A172 (cell line): ENCODE measurements at places on chromosomes 16 and 17.
A peak's percentile ranks its signal among the peaks of the same experiment; 100 is the strongest.

GRCh38 chr16:2155977-2156848 is 631 bp downstream of the TRAF7 start:
- no peak for DNase-seq

DNA sequence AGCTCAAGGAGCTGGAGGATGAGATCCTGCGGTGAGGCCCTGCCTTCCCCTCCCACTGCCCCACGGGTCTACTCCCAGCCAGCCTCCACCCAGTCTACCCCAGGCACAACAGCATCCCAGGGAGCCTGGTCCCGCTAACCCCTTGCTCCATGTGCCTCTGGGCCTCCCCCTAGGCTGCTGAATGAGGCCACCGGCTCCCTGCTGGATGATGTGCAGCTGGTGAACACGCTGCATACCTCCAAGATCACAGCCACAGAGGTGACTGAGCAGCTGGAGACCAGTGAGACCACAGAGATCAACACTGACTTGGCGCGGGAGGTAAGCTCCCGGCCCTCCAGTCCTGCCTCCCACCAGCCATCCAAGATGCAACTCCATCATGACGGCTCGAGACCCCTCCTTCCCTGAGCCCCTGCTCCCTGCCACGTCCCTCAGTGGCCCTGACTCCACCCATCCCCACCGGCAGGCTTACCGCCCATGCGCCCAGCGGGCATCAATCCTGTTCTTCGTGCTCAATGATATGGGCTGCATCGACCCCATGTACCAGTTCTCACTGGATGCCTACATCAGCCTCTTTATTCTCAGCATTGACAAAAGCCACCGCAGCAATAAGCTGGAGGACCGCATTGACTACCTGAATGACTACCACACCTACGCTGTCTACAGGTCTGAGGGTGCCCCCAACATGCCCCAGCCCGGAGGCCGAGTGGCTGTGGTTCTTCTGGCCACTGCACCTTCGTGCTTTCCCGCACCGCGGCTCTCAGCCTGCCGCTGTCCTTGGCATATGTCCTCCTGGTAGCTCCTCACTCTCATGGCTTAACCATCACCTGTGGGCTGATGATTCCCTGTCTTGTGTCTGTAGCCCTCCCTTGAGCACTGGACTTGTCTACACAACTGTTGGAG is 15.0 kb upstream of the KDM6B start:
- no peak for DNase-seq

GRCh38 chr17:17066021-17066420 is 23.8 kb downstream of the MPRIP start:
- DNase-seq: no peak

- DNase-seq: peak; percentile 94
These were observed 29.4 kb upstream of the BAHCC1 start for GRCh38 chr17:81365601-81366585.

DNA sequence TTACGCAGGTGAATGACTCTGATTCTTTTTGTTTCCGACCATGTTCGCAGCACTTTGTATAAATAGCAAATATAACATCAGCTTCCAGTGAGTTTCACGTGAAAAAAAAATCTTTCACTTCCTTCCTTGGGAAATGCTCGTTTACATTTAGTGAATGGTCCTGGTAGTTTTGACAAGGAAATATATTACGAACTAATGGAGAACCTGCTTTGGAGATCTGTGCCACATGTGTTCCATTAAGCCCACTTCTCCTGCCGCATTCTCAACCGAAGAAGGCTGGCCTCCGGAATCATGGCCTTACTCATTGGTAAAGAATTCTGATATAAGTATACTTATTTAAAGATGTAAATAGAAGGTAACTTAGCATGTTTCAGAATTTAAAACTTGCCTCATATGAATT is 3.6 kb downstream of the CRAMP1 start:
- DNase-seq: no peak

DNA sequence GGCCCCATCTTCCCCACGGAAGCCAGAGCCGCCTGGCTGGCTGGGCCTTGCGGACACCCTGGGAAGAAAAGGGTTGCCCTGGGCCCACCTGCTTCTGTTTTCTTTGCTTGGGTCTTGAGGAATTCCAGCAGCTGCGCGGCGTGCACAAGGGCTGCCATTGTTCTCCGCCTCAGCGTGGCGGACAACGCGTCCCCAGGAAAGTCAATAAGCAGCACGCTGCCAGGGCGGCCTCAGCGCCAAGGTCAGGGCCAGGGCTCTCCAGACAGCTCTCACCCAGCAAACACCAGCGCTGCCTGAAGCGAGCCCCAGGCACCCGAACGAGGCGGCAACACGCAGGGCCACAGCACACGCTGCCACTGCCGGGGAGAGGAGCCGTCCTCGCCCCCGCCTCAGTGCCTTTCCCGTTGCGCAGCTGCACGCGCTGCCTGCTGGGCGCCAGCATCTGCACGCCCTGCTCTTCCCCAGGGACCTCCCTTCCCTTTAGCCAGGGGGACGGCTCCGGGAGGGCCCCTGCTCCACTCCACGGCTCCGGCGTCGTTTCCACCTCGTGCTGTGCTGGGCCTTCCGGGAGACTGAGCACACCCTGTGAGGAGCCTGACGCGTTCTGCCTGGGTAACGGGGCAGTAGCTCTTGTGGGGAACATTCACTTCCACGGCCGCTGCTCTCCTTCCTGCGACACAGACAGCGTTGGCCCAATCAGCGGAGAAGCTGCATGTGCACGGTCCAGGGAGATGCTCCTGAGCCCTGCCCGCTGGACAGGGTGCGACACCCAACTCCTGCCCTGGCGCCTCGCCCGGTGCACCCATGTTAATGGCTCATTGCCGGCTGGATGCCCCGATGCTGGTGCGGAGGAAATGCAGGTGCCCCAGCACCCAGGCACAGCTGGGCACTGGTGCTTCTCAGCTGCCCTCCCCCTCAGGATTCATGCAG is 57.8 kb downstream of the LMF1 start:
- DNase-seq: no peak

- DNase-seq: no peak
These were observed 11.5 kb downstream of the FLII start for GRCh38 chr17:18246880-18247612.

DNA sequence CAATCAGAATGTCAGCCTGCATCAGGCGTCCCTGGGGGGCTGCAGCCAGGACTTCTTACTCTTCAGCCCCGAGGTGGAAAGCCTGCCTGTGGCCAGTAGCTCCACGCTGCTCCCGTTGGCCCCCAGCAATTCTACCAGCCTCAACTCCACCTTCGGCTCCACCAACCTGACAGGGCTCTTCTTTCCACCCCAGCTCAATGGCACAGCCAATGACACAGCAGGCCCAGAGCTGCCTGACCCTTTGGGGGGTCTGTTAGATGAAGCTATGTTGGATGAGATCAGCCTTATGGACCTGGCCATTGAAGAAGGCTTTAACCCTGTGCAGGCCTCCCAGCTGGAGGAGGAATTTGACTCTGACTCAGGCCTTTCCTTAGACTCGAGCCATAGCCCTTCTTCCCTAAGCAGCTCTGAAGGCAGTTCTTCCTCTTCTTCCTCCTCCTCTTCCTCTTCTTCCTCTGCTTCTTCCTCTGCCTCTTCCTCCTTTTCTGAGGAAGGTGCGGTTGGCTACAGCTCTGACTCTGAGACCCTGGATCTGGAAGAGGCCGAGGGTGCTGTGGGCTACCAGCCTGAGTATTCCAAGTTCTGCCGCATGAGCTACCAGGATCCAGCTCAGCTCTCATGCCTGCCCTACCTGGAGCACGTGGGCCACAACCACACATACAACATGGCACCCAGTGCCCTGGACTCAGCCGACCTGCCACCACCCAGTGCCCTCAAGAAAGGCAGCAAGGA is 10.4 kb downstream of the NFE2L1 start:
- no peak for DNase-seq

- DNase-seq: no peak
These were observed 11.5 kb upstream of the P2RX1 start for GRCh38 chr17:3927628-3928340.

DNA sequence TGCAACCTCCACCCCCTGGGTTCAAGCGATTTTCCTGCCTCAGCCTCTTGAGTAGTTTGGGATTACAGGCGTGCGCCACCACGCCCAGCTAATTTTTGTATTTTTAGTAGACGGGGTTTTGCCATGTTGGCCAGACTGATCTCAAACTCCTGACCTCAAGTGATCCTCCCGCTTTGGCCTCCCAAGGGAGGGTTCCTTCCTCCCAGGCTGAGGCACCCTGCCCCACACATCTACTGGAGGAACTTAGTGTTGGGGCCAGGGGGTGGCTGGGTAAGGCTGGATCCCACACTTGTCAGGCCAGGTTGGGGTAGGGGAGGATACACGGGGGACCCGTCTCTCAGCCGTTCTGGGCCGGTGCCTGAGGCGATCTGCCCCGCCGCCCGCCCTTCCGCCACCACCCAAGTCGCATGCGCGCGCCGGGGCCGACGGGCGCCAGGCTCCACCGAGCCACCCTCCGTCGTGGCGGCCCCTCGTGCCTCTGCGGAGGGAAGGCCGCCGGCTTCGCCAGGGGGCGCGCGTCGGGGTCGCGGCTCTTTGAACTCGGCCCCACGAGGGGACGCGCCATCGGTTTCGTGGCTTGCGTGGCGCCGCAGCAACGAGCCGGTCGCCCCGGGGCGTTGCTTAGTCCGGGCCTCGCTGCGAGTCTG is 15.9 kb downstream of the GRB7 start:
- no peak for DNase-seq

DNA sequence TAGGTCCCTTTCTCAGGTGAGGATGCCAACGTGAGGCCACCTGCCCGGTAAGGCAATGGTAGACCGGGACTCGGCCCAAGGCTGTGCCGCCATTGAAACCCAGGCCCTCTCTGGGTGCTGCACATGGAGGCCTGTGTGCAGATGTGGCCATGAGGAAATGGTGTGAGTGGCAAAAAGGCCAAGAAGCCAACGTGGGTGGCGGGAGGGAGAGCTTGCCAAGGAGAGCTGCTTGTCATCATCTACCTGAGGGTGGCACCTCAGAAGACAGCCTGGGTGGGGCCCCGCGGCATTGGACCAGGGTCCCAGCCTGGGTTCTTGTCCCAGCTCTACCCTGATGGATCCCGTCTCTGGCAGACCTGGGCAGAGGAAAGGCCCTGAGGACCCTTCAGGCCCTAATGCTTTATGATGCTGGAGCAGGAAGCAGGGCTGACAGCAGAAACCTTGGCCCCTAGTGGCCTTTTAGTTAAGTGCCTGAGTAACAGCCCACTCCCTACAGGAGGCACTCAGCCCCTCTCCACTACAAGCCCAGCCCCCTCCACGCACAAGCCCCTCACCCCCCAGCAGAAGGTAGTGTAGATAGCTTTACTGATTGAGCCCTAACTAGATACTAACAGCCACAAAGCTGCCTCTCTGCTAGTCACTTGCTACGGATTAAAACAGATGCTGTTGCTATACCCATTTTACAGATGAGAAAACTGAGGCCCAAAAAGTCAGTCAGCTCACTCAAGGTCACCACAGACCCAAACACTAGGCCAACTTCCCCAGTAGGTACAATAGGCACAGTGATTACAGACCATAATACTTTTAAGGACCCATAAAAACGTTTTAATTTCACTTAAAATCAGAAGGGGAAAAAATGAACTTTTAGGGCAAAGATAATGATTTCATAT is 26.2 kb upstream of the KIFC3 start:
- no peak for DNase-seq

DNA sequence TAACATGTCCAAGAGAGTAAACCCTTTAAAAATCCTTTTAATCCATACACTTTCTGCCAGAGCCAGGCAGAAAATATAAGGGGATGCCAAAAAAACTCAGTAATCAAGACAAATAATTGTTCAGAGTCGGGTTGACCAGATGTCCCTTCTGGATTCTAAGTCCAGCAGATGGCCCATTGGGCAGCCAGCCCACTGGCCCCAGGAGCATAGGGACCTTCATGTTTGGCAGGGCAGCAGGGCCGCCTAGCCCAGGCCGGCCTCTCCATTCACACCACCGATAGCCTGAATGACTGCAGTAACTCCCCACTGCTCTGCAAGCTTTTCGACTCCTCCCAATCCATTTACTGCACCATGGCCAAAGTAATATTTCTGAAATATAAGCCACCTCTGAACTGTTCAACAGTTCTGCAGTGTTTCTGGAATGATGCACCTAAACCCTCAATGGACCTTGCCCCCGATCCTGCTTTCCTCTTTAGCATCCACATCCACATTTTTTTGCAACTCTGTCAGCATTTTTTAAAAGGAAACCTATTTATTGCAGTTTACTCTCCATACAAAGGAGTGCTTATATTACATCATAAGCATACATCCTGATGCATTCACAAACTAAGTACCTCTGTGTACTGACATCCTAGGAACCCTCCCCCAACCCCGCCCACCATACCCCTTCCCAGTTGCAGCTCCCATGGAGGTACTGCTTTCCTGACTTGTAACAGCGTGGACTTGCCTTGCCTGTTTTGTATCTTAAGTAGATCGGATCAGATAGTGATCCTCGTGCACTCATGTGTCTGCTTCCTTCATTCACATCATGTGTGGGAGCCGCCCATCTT is 46.4 kb downstream of the LDHD start:
- no peak for DNase-seq

DNA sequence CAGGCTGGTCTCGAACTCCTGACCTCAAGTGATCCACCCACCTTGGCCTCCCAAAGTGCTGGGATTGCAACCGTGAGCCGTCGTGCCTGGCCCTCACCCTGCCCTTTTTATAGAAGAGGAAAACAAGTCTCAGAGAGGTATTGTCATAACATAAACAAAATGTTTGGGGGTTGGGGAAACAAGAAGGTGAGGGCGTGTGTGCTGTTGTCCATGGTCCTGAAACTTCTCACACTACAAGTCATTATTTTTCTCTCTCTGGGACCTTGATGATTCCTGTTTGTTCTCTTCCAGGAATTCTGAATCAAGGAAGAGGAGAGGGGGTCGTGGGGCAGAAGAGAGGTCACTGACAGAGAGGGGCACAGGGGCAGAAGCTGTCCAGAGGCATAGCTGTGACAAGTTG is 160.2 kb upstream of the LHX1 start:
- peak; percentile 29 for DNase-seq

- DNase-seq: no peak
These were observed 9.3 kb downstream of the NUBP1 start for GRCh38 chr16:10752843-10753523.

GRCh38 chr16:50464325-50465290 is 83.6 kb upstream of the NKD1 start:
- no peak for DNase-seq

GRCh38 chr17:5757314-5757907 is 173.1 kb upstream of the NLRP1 start:
- no peak for DNase-seq

GRCh38 chr17:77493238-77493820 is 352.6 kb downstream of the SEC14L1 start:
- no peak for DNase-seq

DNA sequence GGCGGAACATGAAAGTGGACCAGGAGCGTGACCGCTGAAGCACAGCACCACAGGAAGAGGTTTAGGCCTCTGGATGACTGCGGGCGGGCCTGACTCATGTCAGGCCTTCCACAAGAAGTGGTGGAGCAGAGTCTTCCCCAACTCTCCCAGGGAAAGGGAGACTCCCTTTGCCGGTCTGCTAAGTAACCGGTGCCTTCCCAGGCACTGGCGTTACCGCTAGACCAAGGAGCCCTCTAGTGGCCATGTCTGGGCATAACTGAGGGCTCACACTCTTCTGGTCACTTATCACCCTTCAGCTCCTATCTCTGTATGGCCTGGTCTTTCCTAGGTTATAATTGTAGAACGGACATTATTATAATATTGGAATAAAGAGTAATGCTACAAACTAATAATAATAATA is 1931.9 kb downstream of the TP53TG3F start:
- peak; percentile 38 for DNase-seq

- no peak for DNase-seq
These were observed 29.5 kb downstream of the KAT7 start for GRCh38 chr17:49817993-49818392.
